ENCODE measurements at places on chromosomes 5 and 9.

- DNase-seq = no peak
These were observed 123.1 kb downstream of the RAPGEF6 start for GRCh38 chr5:131511934-131512333.

DNA sequence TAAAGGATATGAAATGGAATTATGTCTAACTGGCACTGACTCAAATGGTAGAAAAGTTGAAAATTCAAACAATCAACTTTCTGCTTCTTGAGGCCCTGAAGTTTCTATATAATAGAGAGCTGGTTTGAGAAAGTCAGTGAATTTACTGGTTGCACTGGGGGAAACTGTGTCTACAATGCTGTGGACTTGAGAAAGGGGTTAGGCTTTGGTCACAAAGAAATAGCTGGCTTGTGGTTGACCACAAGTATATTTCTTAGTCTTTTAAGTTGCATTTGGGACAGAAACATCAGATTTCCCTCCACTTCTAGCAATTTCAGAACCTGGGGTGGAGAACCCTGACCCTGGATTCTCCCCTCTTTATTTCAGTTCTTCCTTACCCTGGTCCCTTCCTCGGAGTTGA lies 192.6 kb upstream of the ACTBL2 start:
- DNase-seq = peak; percentile 23

DNA sequence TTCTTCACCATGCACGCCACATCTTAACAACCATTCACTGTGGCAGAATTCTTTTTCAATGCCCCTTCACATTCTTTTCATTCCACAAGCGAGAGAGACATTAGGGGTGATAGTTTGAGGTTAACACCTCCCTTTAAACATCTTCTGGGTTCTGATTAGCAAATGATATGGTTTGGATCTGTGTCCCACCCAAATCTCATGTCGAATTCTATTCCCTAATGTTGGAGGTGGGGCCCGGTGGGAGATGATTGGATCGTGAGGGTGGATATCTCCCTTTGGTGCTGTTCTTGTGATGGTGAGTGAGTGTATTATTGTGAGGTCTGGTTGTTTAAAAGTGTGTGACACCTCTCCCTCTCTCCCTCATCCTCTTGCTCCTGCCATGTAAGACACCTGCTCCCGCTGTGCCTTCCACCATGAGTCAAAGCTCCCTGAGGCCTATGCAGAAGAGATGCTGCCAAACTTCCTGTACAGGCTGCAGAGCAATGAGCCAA lies 46.1 kb upstream of the RAI14 start:
- DNase-seq = peak; percentile 69

DNA sequence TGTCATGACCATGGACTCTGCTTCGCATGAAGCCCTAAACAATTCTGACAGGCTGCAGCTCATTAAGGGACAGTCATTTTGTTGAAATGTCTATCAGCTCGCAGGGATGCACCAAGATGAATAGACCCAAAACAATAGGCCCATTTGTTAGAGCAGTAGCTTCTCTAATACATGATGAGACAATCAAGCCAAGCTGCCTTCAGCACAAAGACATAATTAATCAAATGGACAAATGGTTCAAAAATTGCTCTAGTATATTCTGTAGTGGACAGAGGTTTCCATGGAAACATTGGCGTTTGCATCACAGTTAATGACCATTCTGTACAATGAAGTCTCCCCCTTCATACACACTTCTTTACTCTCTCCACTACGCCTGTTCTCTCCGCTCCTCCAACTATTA lies 274.6 kb downstream of the ANXA1 start:
- no peak for DNase-seq

GRCh38 chr5:171680485-171680884 lies 105.1 kb upstream of the SMIM23 start:
- DNase-seq = no peak

- no peak for DNase-seq
These were observed 2.9 kb downstream of the TLN1 start for GRCh38 chr9:35729101-35729500.
